CD4-positive, alpha-beta T cell treated with Interleukin-12 subunit alpha and Interleukin-12 subunit beta, for 1 hour (primary cell): ENCODE measurements at places on chromosomes 1 and 21.

DNA sequence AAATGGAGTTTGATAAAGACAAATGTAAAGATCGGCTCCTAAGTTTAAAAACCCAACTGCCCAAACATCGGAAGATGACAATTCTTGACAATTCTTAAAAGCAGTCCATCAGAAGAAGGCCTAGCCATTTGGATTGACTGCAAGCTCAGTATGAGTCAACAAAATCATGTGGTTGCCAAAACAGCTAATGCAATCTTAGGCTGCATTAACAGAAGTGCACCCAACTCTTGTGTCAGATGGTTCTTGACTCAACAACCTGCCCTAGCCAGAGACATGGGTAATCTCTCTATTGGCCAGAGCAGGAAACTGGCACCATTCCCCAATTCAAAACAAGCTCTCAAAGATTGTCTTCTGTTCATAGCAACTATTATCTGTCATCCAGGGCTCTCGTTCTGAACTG lies 9.9 kb upstream of the NCF2 start:
- DNase-seq: no peak

DNA sequence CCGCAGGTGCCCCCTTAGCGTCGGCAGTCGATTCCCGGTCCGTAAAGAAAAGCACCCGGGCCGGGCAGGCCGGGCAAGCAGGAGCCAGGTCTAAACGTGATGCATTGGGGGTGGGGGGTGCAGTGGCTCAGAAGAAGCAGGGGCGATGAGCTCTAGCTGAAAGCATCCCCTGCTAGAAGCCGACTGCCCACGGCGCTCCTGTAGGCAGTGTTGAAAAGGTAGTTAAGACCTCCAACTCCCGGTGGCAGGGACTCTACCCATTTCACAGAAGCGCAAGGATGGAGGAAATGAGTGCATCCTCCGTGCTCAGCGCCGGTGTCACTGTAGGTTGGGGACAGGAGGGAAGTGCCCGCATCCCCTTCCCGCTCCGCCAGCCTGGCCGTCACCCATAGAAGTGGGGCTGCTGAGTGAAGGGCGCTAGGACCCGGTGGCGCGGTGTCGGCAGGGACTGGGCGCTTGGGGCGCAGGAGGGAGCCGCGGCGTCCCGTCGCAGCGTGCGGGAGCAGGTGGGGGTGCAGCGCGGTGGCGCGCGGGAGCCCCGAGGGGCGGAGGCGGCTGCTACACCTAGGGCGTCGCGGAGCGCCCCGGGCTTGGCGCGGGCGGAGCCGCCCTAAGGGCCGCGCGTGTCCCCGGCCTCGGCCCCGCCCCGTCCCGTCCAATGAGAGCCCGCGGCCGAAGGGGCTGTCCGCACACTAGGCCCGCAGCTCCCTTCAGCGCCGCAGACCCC lies at the start of gene WNT2B:
TSS of gene WNT2B (plus strand) at position 688 of the 727 bp plus-strand sequence. CDS start 298 bp downstream, outside the sequence.
- peak; percentile 52 for DNase-seq

DNA sequence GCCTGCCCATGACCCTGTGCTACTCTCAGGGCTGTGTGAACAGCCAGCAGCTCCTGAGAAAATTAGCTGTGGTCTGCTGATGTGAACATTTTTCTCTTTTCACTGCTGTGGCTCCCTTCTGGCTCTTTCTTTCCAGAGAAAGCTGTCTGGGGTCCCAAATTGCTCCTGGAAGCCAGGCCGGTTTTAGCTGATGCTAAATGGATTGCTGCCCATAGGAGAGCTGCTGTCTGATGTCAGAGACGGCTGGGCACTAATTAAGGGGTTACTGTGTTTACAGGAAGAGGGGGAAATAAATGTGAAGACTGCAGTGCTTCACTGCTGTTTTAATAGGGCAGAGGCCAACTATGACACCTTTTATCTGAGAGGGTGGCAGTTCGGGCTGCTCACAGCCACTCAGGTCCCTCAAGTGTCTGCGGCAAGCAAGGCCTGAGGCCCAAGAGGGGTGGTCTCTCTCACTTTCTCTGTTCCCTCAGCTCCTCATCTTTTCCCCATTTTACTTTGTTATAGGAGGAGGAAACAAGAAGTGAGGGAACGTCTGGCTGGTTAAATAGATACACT lies 106.0 kb upstream of the GNG12 start:
- DNase-seq: no peak

DNA sequence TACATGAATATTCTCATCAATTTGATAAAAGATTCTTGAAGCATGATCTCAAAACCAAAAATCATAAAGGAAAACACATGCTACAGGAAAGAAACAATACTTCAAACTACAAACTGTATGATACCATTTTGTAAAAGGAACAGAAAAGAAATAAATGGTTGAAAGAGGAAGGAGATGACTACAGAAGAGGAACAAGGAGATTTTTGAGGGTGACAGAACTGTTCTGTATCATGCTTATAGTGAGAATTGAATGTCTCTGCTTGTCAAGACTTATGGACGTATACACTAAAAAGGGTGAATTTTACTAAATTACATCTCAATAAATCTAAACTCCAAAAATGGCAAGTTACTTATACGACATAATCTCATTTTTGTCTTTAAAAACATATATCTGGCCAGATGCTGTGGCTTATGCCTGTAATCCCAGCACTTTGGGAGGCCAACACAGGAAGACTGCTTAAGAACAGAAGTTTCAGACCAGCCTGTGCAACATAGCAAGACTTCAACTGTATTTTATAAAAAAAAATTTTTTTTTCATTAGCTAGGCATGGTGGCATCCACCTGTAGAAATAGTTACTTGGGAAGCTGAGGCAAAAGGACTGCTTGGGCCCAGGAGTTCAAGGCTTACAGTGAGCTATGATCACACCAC lies 125.4 kb downstream of the EIF4G3 start:
- DNase-seq: no peak

GRCh38 chr1:31744165-31744888 lies 19.8 kb downstream of the ADGRB2 start:
- peak; percentile 20 for DNase-seq

DNA sequence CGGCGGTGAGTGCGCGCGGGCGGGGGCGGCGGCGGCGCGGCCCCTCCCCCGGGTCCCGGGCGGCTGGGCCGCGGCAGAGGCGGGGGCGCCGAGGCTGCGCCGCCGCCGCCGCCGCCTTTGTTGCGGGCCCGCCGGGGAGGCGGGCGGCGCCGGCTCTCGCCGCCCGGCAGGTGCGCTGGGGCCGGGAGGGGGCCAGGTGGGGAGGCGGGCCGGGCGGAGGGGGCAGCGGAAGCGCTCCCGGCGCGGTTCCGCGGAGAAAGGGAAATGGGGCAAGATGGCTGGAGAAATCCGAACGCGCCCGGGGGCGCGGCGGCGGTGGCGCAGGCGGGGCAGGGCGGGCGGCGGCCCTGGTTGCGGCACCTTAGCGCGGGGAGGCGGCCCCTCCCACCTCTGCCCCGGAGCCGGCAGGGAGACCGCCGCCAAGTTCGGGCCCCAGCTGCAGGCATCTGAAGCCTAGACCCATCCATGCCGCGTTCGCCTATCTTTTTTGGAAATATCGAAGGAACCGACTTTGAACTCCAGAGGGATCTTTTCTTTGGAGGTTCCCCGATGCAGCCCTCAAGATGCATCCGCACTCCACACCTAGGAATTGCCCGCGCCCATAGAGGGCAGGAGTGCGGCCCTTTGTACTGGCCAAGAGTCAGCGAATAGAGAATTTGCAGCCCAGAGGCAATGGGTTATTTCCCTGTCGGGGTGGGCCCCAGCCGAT lies 479 bp downstream of the POGK start:
- DNase-seq: peak; percentile 64

GRCh38 chr1:58104960-58105359 lies 441.6 kb downstream of the OMA1 start:
- no peak for DNase-seq

DNA sequence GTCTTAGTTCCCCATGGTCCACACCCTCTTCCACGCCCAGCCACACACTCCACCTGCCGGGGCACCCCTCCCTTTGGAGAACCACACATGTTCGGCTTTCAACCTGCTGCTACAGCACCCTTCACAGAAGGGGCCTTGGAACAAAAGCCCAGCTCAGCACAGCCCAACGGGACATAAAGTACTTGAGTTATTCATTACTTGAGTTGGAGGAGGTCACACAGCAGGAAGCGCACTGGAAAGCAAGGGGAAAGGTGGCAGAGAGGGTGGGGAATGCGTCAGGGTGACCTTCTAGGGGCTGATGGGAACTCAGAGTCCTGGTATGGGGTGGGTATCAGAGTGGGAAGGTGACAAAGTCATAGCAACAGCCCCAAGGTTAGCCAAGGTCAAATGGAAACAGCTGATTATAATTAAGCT lies 3.0 kb upstream of the ATP1B1 start:
- no peak for DNase-seq

DNA sequence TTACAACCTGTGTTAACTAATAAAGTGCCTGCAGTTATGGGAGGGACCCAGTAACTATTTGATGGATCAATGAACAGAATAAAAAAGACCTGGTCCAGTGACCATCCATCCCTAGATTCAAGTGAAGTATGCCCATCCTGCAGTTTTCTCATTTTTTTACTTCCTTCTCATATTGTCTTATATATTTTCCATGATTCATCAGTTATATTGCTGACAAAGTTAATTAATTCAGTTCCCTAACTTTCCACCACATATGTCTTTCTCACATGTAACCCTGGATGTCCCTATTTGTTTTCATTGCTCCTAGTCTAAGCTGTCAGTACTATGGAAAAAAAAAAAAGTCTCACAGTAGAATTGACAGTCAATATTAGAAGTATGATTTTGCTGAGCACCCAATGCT lies 64.3 kb downstream of the ITGB3BP start:
- no peak for DNase-seq

DNA sequence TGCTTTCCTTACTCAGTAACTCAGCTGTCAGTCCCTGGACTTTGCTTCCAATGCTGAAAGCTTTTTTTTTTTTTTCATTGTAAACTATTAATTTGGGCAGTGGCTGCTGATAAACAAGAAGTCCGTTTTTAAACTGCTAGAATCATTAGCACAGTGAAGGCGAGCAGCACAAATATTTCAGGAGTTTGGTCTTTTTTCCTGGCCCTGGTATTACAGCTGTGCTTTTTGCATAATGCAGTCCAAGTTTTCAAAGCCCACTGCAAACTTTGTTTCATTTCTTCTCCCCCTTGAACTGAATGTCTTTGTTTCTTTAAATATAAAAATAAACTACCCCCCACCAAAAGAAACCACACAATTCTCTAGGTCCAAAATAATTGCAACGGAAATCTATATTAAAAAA lies 6.6 kb downstream of the GLIS1 start:
- DNase-seq: no peak

DNA sequence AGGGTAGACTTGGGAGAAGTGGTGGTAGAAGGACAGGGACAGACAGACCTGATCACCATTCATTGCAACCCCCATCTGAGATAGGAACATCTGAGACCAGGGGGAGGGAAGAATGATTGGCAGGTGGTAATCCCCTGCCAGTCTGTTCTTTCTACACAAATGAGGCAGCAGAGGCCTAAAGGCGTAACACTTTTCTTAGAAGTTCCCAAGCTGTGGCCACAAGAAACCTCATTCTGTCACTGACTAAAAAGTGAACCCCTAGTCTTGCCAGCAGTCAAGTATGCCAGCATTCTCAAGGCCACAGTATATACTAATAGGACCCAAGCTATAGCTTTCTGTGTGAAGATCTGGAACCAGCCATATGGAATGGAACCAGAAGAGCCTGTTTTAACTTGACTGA lies 638.0 kb downstream of the KCNT2 start:
- DNase-seq: no peak

- peak; percentile 58 for DNase-seq
Measured at GRCh38 chr1:235648954-235649367, 623 bp downstream of the GNG4 start.

GRCh38 chr1:13819642-13820041 lies 119.7 kb downstream of the PRDM2 start:
- DNase-seq: no peak

- no peak for DNase-seq
Measured at GRCh38 chr1:225514671-225515081, 86.8 kb upstream of the LBR start.

DNA sequence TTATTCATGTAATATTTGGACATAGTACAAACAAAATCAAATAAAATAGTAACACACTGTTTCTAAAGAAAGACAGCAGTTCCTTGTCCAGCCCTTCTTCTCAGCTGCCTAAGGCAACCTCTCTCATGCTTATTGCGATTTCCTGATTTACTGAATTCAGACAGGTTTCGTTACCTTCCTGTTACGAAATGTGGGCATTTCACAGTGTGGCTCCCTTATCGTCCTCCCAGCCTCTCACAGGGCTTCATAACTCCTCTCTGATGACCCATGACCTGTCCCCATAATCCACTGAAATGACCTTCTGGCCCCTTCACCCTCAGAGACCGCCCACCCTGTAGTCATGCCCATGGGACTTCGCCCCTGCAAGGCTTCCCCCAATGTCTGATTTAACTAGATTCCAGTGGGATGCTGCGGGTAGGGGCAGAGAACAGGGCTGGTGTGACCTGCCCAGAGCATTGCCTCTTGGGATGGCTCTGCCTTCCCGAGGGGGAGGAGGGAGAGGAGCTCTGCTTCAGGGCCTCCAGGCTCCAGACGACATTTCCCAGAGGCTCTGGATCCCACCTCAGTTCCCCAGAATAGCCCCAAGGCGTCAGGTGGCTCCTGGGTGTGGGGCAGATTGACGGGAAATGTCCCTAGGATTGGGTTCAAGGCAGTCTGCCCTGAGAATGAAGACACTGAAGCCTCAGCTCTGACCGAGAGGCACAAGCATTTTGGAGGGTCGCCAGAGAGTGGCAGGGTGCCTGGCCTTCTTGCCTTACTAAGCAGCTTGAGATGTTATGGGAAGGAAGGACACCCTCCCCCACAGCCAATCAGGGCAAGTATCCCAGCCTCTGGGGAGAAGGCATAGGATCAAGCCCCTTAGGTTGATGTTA lies 20.6 kb downstream of the PADI2 start:
- no peak for DNase-seq
